ENCODE measurements at places on chromosomes 1 and 21. TPM values are rescaled to one million over a fixed set of nuclear protein-coding genes. Genes with fewer than 3 reads are reported as not detected.

Gene RBM34
- 24.5 TPM for total RNA-seq

Gene MROH7
- total RNA-seq = 1.6 TPM

Gene SMYD3
- 23.5 TPM for total RNA-seq

Gene NHLH1
- total RNA-seq = not detected

Gene BCAS2
- total RNA-seq = 11.0 TPM

Gene APCS
- total RNA-seq = 0.52 TPM

Gene PGLYRP3
- not detected for total RNA-seq

Gene MPL
- not detected for total RNA-seq

Gene C1orf216
- total RNA-seq = 10.4 TPM

Gene ZBTB8A
- total RNA-seq = 10.4 TPM

Gene ATAD3C
- total RNA-seq = not detected

Gene FCAMR
- not detected for total RNA-seq

Gene CR1
- total RNA-seq = 4.7 TPM

Gene OLFM3
- total RNA-seq = 0.52 TPM

Gene OR2T11
- total RNA-seq = not detected

Gene RGS8
- not detected for total RNA-seq

Gene PRDM16
- 4.7 TPM for total RNA-seq

Gene FOXD2
- total RNA-seq = under 0.01 TPM

Gene OR2T35
- total RNA-seq = not detected

Gene APH1A
- 99.2 TPM for total RNA-seq

Measured in skeletal muscle tissue (tissue), 5 donors.